ENCODE measurements at places on chromosomes 4 and X. TPM values are rescaled to one million over a fixed set of nuclear protein-coding genes. Genes with fewer than 3 reads are reported as not detected.

The ARSJ gene
- 11.3 TPM for polyA plus RNA-seq

The MAGEB17 gene
- not detected for polyA plus RNA-seq

The WDFY3 gene
- polyA plus RNA-seq = 20.0 TPM

The SLC9B1 gene
- polyA plus RNA-seq = 0.08 TPM

The COL4A5 gene
- polyA plus RNA-seq = 58.9 TPM

The SSX1 gene
- not detected for polyA plus RNA-seq

The SMIM14 gene
- 6.6 TPM for polyA plus RNA-seq

The TIMM17B gene
- polyA plus RNA-seq = 55.5 TPM

The ADGRA3 gene
- 35.2 TPM for polyA plus RNA-seq

The GLRA3 gene
- not detected for polyA plus RNA-seq

The NPFFR2 gene
- not detected for polyA plus RNA-seq

The CNGA1 gene
- 0.27 TPM for polyA plus RNA-seq

The ARR3 gene
- polyA plus RNA-seq = not detected

The DDX53 gene
- polyA plus RNA-seq = not detected

The ANAPC10 gene
- 20.3 TPM for polyA plus RNA-seq

The ARHGAP6 gene
- not detected for polyA plus RNA-seq

The BCOR gene
- polyA plus RNA-seq = 1.8 TPM

The GYPA gene
- not detected for polyA plus RNA-seq

The UGT2B15 gene
- polyA plus RNA-seq = not detected

The TMEM192 gene
- 16.3 TPM for polyA plus RNA-seq

The HPGD gene
- polyA plus RNA-seq = 0.06 TPM

The HPSE gene
- 5.1 TPM for polyA plus RNA-seq

The TIMM8A gene
- polyA plus RNA-seq = 16.0 TPM

The PAGE5 gene
- polyA plus RNA-seq = not detected

The NSDHL gene
- polyA plus RNA-seq = 87.3 TPM

The GAGE12H gene
- polyA plus RNA-seq = not detected

The UGT2B11 gene
- polyA plus RNA-seq = not detected

The PLS3 gene
- 172 TPM for polyA plus RNA-seq

The RBMXL3 gene
- not detected for polyA plus RNA-seq

The CFAP299 gene
- not detected for polyA plus RNA-seq

The CDK16 gene
- polyA plus RNA-seq = 176 TPM

The CYBB gene
- polyA plus RNA-seq = 0.05 TPM

The STK32B gene
- polyA plus RNA-seq = 2.0 TPM

Data from mammary epithelial cell (primary cell).